Gastrocnemius medialis (tissue), 4 donors: ENCODE measurements at places on chromosomes 1 and 21.

GRCh38 chr1:81811757-81812371 lies 11.1 kb downstream of the ADGRL2 start:
- no peak for DNase-seq

- no peak for DNase-seq
These were observed 1.9 kb downstream of the ZBTB7B start for GRCh38 chr1:155004352-155005075.

GRCh38 chr1:67957066-67957465 lies 93.4 kb downstream of the DIRAS3 start:
- DNase-seq: no peak

DNA sequence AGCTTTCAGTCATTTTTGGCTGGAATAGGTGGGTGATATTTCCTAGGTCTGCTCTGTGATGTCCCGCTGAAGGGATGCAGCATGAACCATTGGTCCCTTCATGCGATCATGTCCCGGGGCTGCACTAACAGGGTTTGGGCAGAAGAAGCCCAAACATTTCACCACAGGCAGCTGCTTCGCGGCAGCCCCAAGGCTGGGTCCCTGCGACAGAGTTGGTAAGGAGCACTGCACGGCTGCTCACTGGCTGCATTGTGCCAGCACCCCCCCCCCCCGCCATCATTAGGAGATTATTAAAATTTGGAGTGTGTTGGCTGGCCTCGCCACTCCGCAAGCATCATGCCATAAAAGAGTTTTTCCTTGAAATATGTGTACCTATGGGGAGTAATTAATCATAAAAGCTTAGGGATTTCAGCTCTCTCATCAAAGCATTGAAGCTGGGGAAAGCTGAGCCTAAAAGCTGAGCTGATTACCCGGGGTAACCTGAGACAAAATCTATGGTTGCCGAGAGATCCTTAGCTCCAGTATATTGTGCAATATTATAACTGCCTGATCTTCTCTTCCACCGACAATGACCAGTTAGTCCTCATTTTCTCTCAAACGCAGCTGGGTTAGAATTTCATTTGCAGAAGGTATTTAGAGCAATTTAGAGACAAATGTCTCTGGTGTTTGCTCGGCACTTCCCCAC lies 62.5 kb downstream of the PEX14 start:
- DNase-seq: no peak

DNA sequence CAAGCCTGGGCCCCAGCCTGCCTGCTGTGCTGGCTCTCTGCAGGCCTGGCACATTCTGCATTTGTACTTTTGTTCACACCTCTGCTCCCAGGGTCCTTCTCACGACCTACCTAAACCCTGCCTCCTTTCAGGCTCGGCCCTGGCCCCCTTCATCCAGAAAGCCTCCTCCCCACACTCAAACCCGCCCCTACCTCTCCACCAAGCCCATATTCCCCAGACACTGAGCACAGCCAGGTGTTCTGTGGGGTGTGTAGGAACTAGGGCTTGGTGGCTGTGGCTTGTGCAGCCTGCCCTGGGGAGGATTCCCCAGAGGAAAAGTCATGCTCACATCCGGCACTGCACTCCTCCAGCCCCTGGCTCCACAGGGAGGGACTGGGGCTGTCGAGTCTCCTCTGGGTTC lies 8.2 kb upstream of the MIXL1 start:
- no peak for DNase-seq

DNA sequence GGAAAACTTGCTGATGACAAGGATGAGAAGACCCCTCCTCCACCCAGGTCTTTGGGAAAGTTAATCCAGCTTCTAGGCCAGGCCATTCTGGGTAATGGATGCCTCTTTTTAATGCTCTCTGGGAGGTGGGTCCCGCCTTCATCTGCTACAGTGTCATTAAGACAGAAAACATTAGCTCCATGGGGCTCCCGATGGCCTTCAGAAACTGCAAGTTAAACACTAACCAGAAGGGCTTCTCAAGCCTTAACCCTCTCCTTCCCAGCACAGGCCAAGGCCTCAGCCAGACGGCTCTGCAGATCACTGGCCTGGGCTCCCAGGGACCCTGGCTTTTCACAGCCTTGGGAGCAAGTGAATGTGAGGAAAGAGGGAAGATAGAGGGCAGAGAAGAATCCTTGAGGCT lies 364.9 kb downstream of the MATN1 start:
- DNase-seq: no peak

DNA sequence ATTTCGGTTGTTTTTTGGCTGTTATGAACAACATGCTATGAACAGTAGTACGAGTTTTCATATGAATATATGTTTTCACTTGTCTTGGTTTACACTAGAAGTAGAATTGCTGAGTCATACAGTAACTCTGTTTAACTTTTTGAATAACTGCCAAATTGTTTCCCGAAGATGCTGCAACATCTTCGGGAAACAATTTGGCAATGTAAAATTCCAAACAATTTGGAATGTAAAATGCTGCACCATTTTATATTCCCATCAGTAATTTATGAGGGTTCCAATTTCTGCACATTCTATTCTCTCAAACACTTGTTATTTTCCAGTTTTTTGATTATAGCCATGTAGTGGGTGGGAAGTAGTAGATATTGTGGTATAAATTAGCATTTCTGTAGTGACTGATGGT lies 11.6 kb downstream of the PCBP3 start:
- no peak for DNase-seq

DNA sequence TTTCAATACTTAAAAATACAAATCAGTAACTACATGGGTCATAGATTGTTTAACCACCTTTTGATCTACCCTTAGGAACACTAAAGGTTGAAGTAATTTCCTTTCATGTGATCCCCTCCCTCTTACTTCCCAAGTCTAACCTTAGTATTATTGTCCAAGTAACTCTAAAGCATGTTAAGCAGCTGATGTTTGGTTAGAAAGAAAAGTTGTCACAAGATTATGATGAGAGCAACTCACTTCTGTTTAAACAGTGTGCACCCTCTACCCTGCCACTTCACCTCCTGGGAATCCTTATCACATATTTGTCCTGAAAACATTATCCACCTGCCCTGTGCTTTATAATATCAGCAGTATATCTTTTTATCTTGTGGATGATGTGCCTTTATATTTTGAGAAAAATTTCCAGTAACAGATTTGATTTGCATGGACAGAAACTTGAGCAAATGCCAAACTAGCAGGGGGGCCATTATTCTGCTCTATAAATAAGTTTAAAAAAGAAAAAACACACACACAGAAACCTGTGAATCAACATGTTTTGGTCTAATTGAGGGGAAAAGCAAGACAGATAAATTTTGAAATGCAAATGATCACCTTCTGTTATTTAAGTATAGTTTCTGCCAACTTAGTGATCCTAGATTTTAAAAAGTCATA lies 194.3 kb downstream of the RPS6KC1 start:
- no peak for DNase-seq

DNA sequence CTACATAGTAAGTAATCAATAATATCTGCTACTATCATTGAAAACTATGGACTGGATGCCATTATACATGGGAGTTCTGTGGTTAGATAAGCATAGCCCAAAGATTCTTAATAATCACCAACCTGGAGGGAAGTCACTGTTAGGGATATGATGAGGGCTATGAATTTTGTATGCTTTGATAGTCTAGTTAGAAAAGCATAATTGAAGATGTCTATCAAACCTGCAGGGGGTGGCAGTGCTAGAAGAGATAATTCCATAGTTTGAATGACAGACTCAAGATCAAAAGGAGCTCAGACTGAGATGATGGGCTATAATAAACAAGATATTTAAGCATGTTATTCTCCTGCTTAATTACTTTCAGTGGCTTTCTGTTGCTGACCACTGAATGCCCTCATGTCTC lies 15.4 kb upstream of the COA6 start:
- DNase-seq: no peak

DNA sequence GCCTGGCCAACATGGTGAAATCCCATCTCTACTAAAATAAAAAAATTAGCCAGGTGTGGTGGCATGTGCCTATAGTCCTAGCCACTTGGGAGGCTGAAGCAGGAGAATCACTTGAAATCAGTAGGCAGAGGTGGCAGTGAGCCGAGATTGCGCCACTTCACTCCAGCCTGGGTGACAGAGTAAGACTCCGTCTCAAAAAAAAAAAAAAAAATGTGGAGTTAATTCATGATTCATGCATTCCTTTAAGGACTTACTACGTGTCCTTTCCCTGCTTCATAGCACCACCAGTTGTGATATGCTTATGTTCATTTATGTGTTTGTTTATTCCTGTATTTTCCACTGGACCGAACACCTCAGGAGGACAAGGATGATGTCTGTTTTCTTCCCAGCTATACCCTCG lies 12.7 kb upstream of the PRELP start:
- peak; percentile 52 for DNase-seq

- no peak for DNase-seq
These were observed 11.6 kb downstream of the NTNG1 start for GRCh38 chr1:107152395-107152794.

- DNase-seq: peak; percentile 75
These were observed 7.7 kb downstream of the VSIG8 start for GRCh38 chr1:159854693-159855192.
